ENCODE measurements at places on chromosomes 2 and 18.

DNA sequence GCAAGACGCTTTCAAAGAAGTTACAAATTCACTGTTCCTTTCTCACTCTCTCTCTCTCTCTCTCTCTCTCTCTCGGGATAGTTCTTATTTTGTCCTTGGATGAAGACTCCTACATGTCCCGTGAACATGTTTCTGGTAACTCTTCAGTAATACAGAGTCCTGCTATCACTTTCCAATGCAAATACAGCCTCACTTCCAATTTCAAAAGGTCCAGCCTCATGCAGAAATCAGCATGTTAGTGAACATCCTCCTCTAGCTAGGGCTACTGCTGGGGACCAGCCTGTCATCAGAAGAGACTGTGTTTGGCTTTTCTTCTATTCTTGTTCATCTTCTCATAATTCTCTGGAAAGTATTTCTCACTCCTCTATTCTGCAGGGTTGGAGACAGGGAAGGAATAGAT lies 1306.7 kb upstream of the CELF4 start:
- no peak for DNase-seq

DNA sequence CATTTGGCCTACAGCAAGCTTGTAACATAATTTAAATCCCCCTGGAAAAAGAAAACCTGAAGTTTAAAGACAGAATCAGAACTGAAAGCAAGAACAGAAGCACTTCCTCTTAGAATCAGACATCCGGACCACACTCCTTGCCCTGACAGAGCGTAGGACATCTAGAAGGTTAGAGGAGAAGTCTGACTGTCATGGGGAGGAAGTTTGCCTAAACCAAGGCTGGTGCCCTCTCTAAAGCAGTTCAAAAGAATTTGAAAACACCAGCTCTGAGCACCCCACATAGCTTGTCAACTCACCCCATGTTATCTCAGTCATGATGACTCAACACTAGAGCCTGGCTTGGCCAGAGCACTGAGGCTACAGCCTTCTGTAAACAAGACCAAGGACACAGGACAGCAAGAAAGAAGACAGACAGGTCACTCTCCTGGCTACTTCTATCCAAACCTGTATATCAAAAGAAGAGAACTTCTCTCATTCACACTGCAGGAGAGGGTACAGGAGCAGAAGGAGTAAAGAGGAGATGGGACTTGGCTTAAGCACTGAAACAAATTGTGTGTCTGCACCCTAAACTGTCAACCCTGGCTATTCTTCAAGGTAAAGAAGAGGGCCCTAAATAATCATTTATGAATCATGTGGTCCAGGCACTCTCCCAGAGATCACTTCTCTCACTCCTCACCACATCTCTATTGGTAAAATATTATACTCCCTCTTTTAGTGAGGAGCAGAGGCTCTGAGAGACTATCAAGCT lies 198.6 kb downstream of the MEMO1 start:
- DNase-seq: no peak

- no peak for DNase-seq
Measured at GRCh38 chr2:241742320-241742939, 8.0 kb downstream of the D2HGDH start.

DNA sequence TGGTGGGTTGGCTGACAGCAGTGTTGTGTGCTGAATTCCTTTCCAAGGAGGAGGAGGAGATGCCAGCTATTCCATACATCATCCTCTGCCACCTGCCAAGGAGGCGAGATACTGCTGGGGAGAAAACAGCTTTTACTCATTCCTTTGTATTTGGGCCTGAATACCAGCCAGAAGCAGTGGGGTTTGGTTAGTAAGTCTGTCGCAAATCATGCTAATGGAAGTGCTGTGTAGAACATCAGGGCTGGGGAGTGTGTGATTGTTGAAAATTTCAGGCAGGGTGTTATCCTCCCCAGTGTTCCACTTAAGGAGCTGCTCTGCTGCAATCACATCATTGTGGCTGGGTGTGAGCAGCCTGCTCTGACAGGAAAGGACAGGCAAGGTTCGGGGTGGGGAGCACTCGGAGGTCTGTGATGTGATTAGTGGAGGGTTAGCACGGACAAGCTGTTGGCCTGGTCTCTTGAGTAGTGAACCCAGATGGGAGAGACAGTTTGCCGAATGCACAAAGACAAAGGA lies 128.2 kb upstream of the DLX2 start:
- DNase-seq: no peak

DNA sequence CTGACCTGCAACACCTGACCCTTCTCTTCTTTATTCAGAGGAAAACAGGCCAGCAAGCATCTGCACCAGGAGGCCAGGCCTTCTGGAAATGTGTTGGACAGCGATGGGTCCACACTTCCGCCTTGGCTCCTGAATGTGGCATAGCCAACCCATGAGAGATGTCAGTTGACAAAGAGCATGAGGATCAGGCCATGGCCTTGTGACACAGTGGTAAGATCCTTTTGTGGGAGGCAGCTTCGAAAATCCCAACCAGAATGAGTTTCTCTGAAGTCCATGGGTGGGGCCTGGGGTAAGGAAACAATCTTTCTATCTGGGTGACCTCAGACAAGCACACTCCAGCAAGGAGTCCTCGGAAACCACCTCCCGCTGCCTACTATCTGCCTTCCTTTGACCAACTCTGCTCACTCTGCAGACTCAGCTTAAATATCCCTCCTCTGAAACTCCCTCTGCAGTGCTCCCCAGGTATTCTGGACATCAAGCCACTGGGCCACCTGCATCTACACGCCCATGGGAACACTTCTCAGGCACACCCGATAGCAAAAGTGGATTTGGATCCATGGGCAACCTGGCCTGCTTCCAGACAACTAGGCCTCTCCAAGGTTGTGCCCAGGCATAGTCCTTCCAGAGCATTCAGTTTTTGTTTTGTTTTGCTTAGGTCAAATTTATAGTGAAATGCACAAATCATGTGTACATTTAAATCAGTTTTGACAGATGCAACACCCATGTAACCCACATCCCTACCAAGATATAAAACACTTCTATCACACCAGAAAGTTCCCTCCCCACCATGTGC lies 3.6 kb upstream of the SH2D6 start:
- DNase-seq: no peak

GRCh38 chr2:104860451-104860790 lies 6.5 kb downstream of the POU3F3 start:
- no peak for DNase-seq

DNA sequence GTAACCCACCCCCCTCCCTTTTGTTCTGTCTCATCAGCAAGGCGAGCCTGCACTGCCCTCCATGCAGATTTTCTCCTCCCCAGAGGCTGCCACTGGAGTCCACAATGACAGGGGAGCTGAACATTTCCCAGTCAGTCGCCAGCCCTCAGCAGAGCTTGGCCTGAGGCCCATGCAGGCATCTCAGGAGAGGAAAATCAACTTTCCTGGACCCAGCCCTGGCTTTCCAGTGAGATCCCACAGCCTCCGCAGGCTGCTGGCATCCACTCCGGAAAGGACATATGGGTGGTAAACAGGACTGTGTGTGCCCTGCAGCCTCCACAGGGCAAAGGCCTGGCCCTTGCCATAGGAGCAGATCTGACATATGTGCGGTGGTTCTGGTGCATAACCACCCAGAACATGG lies 253.8 kb downstream of the TNS1 start:
- DNase-seq: no peak

- DNase-seq: no peak
Measured at GRCh38 chr18:72160510-72161445, 383.4 kb downstream of the CBLN2 start.

DNA sequence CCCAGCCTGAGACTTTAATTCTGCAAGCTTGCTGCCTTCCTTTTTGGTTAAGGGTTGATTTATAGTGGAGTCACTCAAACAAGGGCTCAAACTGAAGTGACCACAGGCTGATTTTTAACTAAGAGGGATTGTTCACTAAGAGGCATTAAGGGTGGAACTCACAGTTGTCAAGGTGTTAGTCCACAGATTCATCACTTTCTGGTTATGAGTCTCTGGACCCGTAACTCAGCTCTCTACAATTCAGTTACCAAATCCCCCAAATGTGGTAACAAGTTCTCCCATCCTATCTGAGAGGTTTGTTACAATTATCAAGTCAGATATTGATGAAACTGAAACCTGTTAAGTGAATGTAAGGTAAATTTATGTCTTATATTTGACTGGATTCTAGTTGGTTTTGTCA lies 185.9 kb upstream of the KLHL14 start:
- no peak for DNase-seq

DNA sequence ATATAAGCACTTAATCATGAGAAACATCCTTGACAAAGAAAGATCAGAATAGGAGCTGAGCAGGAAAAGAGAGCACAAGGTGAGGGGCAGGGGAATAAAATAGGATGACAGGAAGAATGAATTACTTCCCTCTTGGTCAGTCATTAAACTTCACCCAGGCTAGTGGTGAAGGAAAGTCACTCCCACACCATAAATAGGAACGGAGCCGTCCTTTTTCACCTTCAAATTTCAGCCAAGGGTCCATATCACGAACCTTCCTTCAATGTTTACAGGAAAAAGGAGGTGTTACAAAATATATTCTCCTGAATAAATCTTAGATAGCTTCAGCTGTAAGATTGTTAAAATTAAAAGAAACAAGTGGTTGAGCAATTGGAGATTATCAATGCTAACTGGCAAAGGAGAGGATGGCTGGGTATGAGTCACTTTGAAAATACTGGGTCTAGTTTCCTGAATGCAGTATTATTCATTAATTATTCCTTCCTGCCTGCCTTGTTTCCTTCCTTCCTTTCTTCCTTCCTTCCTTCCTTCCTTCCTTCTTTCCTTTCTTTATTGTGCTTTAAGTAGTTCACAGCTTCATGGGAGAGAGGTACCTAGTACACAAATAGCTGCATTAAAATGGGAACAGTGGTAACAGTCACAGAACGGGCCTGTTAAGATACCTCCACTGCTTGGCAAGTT lies 292.3 kb upstream of the ID2 start:
- no peak for DNase-seq

DNA sequence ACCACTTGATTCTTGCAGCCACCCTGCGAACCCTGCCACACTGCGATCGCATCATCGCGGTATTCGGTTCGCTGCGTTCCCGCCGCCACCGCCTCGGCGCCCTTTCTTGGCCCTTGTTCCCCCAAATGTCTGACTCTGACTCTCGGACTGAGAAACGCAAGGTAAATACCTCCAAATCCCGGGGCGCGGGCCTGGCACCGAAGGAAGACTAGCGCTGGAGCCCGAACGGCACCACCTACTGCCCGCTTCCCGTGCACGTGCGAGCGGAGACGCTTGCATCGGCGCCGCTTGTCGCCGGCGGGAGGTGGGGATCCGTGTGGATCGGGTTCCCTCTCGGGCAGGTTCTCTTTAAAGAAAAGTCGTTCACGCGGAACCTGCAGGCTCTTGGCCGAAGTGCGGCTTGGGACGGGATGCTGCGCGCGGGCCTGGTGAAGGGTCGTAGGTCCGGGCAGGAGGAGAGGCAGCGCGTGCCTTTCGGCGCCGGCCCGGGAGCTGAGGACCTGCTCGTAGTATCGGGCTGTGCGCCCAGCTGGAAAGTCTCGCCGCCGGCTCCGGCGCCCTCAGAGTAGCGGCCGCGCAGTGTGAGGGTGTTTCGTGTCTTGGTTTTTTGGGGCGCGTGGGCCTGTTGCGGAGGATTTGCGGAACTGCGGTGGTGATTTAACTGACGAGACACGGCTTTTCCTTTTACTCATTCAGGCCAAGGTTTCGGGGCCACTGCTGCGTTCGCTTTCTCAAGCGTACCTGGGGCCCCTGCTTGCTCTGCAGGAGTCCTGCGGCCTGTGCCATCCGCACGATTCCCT lies 514 bp downstream of the BCL2L11 start:
- DNase-seq: no peak

- DNase-seq: no peak
Measured at GRCh38 chr2:180676520-180677025, 303.8 kb upstream of the UBE2E3 start.

- no peak for DNase-seq
Measured at GRCh38 chr18:65601775-65602174, 149.0 kb upstream of the CDH7 start.

DNA sequence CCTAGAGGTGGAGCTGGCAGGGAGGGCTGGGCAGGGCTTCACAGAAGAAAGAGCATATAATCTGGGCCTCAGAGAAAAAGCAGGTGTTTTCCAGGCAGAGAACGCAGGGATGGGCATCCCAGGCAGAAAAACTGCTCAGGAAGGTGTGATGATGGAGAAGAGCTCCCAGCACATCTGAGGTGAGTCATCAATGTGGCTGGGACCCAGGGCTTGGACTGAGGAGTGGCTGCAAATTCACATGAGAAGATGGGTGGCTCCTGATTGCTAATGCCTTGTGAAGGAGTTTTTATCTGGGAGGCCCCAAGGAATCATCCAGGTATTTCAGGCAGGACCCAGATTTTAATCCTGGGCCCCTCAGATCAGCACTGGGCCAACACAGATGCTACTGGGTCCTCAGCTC lies 10.2 kb downstream of the IL1F10 start:
- DNase-seq: no peak

DNA sequence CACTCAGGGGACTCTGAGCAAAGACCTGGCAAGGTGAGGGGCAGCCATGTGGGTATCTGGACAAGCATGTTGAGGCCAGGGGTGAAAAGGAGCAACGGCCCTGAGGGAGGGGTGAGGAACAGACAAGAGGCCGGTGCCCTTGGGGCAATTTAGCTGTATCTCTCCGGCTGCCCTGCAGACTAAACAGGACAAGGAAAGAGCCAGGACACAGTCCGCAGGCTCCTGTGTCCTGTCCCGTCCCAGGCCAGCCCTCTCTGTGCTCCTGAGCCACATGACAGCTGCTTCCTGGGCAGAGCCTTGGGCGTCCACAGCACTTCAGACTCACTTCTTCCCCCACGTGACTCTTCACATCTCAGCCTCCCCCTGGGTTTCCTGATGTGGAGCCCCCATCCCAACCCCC lies 206.1 kb downstream of the KLHL29 start:
- DNase-seq: no peak

GRCh38 chr2:120235681-120236080 lies 12.5 kb upstream of the TMEM185B start:
- DNase-seq: no peak

GRCh38 chr2:233791883-233792329 lies 13.8 kb downstream of the MROH2A start:
- no peak for DNase-seq

DNA sequence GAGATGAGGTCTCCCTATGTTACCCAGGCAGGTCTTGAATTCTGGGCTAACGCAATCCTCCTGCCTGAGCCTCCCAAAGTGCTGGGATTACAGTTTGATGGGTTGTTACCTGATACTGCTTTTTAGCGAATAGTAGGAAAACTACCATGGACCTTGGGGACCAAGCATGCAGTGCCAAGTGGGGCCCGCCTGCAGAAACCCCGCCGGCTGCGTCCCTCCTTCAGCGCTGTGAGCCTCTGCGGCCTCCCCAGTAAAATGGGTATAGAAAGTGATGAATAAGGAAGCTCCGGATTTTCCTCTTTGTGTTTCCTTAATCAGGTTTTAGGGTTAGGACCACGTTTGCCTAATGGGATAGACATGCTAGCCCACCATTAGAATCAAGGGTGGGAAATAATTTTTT lies 30.4 kb downstream of the RAMP1 start:
- DNase-seq: no peak

GRCh38 chr2:210557721-210558120 lies 1.3 kb downstream of the CPS1 start:
- DNase-seq: no peak

GRCh38 chr2:148645539-148646230 lies 1.1 kb downstream of the EPC2 start:
- DNase-seq: peak; percentile 67

GRCh38 chr2:221994926-221995325 lies 303.9 kb downstream of the PAX3 start:
- no peak for DNase-seq
